ENCODE measurements at places on chromosomes 6 and 20.

GRCh38 chr6:165597821-165598220 lies 65.2 kb downstream of the PDE10A start:
- no peak for DNase-seq

- no peak for DNase-seq
Measured at GRCh38 chr6:44010411-44011349, 116.6 kb downstream of the MRPL14 start.

- DNase-seq = no peak
Measured at GRCh38 chr20:35523298-35523888, 6.1 kb downstream of the C20orf173 start.

DNA sequence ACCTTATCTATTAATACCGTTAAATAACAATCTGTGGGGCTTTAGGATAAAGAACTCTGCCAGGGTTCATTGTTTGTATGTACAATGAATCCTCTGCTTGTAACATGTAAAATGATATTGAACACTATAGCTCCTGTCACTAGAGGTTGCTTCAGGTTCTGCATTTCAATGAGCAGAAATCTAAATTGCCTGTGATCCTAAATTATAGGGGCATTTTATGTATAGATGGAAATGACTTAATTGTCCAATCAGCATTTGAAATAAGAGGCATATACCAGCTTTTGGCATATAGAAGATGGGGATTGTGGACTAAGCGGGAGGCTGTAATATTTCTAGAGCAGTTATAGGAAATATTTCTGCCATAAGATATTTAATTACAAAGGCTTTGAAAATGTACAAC lies 2.0 kb downstream of the NCOA3 start:
- no peak for DNase-seq

GRCh38 chr6:1885576-1886011 lies 275.9 kb downstream of the FOXC1 start:
- no peak for DNase-seq

DNA sequence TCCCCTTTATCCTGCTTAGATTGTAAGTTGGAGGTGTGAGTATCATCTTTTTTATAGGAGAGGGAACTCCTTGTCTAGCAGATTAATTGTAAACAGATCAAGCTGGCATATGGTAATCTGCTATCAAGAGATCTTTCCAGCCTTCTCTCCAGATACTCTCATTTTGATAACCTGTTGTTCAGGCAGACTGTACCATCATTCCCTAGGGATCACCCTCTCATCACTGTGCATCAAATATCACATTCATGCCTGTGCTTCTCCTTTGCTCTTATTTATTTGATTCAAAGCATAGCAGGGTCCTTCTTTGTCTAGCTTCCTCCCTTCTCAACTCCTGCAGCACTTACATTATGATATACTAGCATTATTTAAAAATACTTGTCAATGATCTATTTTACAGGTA lies 73.8 kb downstream of the LRRC1 start:
- DNase-seq = no peak

DNA sequence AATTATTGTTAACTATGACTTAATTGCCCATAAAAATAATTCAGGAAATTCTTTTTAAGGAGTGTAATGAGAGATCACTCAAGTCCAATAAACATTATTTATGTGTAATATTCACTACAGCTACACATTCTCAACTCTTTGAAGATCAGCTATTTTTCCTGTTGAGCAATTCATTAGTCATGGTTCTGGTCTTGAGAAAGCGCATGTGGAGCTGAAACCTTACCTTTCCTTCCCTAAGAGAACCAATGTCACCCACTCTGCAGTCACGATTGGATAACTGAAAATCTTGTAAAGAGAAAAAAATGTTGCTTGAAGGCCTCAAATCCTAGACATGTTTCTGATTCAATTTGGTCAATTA lies 736.9 kb upstream of the MARCKS start:
- DNase-seq = no peak

GRCh38 chr6:18262702-18263417 lies 1.5 kb downstream of the DEK start:
- no peak for DNase-seq

Data from stimulated activated CD8-positive, alpha-beta memory T cell treated with anti-CD3 and anti-CD28 coated beads, Interleukin-4, amount 100 ng/mL, for 1 hour (primary cell).